ENCODE measurements at places on chromosomes 6 and 20.

DNA sequence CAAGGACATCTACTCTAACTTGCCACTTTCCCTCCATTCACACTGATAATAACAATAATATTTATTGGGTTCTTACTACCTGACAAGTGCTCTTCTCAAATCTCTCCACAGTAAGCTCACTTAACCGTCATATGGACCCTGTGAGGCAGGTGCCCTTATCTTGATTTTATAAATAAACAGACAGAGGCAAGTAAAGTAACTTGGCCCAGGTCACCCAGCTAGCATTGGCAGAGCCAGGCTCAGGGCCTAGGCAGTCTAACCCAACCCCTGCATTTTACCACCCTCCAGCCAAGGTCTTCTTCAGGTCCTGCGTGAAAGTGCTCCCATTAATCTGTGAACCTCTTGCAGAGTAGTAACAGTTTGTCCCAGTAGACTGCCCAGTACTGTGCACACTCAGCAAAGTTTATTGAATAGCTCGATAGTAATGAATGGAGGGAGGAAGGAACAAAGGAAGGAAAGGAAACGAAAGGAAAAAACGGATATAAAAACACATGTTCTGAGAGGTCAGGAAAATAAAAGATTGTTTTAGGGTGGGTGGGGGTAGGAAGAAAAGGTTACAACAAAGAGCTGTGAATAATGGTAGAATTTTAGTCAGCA, 17.0 kb upstream of the STX11 start:
- no peak for DNase-seq

GRCh38 chr6:21752054-21752811, 158.7 kb downstream of the SOX4 start:
- no peak for DNase-seq

DNA sequence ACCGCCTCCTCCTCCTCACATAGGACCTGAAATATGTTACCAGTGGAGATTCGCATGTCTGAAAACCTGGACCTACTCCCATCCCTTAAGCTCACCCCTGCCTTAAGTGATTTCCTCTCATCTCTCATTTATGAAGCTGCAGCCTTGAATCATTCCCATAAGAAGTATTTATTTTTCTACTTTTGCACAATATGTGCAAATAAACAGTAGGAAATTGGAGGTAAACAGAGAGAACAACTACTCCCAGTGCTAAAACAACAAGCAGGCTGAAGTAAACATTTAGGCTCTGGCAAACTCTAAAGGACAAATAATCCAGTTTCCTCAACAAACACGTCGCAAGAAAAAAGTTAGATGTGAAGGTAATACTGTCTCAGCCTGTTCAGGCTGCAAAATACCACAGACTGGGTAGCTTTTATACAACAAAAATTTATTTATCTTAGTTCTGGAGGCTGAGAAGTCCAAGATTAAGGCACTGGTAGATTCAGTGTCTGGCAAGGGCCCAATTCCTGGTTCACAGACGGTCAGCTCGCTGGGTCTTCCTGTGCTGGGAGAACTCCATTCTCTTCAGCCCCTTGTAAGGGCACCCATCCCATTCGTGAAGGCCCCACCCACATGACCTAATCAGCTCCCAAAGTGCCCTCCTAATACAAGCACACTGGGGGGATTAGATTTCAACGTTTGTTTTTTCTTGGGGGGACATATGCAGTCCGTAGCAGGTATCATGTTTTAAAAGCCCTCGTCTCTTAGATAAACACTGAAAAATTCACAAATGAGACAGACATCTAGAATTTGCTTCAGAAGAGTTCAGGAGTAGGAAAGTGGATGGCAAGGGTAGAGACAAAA, 15.6 kb downstream of the SPATA2 start:
- DNase-seq = no peak

GRCh38 chr6:164996838-164997237, 312.6 kb downstream of the C6orf118 start:
- DNase-seq = no peak

GRCh38 chr6:22279427-22279826, 17.4 kb downstream of the PRL start:
- DNase-seq = no peak

DNA sequence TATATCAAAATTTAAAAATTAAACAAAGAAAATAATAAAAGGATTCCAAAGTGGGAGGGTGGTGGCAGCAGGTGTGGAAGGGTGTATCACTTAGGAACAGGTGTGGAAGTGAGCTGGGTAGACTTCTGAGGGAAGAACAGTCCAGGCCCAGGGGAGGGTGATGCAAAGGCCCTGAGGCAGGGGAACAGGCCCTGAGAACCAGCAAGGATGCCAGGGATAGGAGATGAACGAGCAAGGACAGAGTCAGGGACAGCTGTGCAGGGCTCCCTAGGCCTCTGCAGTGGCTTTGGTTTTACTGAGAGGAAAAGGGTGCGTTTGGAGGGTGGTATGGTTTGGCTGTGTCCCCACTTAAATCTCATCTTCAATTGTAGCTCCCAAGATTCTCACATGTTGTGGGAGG, 9.4 kb upstream of the RAET1E start:
- no peak for DNase-seq
